NCI-H510A (cell line): ENCODE measurements at places on chromosomes 7 and 10.
A peak's percentile ranks its signal among the peaks of the same experiment; 100 is the strongest.

DNA sequence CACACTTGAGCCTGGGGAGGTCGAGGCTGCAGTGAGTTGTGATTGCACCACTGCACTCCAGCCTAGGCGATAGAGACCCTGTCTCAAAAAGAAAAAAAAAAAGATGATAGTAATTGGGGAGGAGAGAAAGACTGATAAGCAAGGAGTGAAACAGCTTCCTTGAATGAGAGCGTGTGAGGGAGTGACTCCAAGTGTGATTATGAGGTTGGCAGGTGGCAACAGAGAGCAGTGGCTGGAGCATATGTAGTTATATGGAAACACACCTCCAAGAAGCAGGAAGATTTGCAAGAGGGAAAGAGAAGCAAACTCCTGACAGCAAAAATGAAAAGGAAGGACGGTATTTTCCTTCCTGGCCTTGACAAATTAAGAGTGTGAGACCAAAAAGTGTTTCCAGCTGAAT lies 50.4 kb downstream of the VKORC1L1 start:
- DNase-seq: no peak

DNA sequence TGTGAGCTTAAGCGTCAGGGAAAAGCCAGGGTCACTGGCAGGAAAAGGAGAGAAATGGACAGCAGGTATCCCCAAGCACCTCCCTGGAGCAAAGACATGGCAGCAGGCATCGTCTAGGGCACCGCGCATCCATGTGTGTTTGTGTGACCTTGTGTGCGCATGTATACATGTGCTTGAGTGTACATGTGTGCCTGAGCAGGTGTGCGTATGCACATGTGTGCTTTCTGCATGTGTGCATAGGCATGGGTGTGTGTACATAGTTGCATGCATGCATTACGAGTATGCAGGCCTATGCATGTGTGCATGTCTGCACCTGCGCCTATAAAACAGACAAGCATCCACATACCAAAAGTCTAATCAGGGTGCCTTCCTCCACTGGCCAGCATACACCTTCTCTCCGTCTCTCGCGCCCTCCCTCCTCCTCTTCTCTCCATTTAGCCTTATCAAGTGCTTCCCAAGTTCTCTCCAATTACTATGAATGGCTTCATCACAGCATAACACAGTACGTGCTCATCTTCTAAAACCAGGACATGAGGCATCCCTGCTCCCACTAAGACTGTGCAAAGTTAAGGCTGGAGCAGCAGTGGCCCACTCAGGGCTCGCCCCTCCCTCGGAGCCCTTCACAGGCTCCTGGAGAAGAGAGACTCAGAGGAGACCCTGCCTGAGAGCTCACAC lies 30.6 kb downstream of the RASGEF1A start:
- DNase-seq: no peak

GRCh38 chr7:116671111-116671510 lies 885 bp upstream of the MET start:
- no peak for DNase-seq

GRCh38 chr10:72086466-72087391 lies 1.6 kb downstream of the SPOCK2 start:
- DNase-seq: no peak

DNA sequence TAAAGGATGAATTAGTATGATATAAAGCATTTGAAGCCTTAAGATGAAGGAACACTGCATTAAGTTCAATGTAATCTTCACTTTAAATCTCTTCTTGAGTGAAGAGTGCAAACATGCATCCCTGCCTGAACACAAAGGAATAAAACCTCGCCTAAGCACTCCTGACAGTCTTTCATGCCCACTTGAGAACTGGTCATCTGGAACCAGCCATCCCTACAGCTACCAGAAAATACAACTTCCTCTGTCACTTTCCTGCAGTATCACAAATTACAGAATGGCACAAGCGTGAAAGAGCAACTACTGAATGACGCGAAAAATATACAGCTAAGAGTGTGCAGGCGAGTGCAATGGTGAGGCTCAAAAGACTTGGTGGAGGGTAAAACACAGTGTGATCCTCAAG lies 1079.9 kb downstream of the CNTNAP2 start:
- DNase-seq: peak; percentile 11
